ENCODE measurements at places on chromosomes 6 and 20.

GRCh38 chr6:2817903-2818443, 23.7 kb downstream of the SERPINB1 start:
- DNase-seq, result no peak

DNA sequence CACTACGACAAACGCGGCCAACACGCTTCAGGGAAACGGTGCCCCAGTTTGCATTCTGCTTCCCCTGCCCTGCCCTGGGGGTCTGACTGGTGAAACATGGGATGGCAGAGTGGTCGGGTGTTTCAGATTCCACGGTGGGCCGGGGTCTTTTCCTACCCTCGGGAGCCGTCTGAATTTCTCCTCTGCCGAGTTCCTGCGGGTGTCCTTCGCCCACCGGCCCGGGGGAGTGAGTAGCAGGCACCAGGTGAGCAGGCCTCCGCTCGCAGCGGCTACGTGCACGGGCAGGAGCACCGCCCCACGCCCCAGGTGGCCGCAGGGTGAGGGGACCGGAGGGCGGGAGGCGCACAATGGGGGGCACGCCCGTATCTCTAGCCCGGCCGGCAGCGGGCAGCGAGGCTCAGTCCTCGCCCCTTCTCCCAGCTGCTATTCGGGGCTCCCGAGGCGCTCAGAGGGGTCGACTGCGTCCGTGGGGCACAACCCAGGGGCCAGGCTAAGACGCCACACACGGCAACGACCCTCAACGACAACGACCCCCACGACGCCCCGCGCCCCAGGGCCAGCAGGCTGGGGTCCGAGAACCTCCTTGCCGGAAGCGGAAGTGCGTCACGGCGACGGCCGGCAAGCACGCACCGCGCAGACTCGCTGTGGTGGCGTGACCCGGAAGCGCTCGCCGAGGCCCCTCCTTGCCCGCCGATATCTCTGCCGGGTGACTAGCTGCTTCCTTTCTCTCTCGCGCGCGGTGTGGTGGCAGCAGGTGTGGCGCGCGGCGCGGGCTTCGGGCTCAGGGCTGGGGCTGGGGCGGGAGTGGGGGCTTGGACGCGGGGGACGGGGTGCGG, at the start of gene RPS21:
TSS of gene RPS21 (plus strand) at position 721 of the 836 bp plus-strand sequence. CDS start 236 bp downstream, outside the sequence.
- DNase-seq, result peak; percentile 95

GRCh38 chr6:150211700-150212511, 69.1 kb downstream of the PPP1R14C start:
- DNase-seq, result no peak

DNA sequence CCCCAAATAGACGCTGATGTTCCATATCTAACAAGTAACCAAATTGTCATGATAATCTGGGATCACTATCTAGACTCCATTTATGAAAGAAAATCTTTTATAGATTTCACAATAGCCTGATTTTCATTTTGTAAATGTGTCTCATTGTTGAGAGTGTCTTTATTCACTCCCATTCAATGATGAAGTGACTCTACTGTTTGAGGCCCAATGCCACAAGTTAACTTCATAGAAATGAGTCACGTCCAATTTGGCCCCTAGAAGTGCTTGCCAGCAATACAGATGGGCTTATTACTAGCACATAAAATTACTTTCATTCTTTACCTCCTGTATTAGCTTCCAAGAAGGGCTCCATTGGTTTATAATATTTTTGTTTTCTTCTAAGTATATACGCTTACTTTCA, 6.3 kb downstream of the IPCEF1 start:
- DNase-seq, result no peak

DNA sequence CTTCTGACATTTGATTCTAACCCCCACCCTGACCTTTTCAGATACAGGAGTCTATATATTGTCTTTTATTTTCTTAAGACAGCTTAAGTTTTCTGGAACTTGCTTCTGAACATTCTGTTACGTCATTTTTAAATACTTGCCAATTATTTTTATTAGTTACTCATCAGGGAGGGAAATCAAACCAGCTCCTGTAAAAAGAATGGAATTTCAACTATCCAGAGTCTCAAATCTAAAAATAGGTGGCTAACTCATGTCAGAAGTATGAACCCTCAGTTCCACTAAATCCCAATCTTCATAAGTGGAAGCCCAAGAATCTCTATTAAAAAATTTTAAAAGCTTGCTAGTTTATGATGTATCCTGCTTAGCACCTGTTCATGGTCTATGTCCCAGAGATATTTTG, 900.0 kb downstream of the KIF16B start:
- DNase-seq, result no peak

- DNase-seq, result no peak
Observed at GRCh38 chr6:98583506-98583905, 250.9 kb upstream of the POU3F2 start.

GRCh38 chr6:111353912-111354462, 129.0 kb downstream of the REV3L start:
- no peak for DNase-seq
